ENCODE measurements at places on chromosomes 6 and 20. TPM values are rescaled to one million over a fixed set of nuclear protein-coding genes. Genes with fewer than 3 reads are reported as not detected.

DNA sequence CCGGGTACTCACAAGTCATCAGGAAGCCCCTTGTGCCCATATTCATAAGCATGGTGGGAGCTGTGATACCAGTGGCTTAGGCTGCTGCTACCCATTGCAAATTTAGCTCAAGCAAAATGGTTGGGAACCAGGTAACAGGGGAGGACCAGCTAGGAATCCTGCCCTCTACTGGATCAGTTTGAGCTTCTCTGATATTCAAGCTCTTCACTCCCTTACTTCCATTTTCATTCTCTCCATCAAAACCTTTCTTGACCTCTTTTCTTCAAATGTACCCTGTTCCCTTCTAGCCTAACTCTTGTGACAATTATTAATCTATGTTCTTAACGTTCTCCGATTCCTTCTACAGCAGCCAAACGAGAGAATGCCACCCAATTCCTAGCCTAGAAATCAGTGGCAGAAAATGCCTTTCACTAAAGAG is 9.7 kb downstream of the NOL7 start:
- DNase-seq = no peak

Gene TFAP2A
- 0.20 TPM for total RNA-seq

DNA sequence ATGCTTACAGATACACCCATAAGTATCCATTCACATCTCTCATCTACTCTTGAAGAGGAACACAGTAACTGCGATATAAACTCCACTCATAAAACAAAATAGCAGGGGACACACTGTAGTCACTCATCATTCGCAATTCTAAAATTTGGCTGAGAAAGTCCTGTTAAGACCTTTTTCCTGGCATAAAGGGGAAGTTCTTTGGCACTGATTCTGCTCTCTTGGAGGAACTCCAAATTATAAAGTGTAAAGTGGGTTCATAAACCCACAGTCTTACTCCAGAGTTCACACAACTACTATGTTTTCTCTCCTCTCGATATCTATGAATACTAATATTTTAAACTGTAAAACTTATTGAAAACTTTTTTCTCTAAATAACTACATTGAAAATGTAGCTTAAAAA is 80.6 kb downstream of the ADGB start:
- no peak for DNase-seq

- no peak for DNase-seq
Measured at GRCh38 chr20:16212790-16213189, 360.5 kb downstream of the KIF16B start.

GRCh38 chr6:12637960-12638641 is 78.5 kb upstream of the PHACTR1 start:
- peak; percentile 39 for DNase-seq

Gene CRISP2
- not detected for total RNA-seq

GRCh38 chr6:169205176-169206160 is 48.2 kb downstream of the THBS2 start:
- DNase-seq = no peak

- no peak for DNase-seq
Measured at GRCh38 chr6:122558080-122558479, 52.1 kb upstream of the PKIB start.
